Activated CD8-positive, alpha-beta memory T cell treated with anti-CD3 and anti-CD28 coated beads for 48 hours (primary cell): ENCODE measurements at places on chromosomes 7 and 10.
A peak's percentile ranks its signal among the peaks of the same experiment; 100 is the strongest.

DNA sequence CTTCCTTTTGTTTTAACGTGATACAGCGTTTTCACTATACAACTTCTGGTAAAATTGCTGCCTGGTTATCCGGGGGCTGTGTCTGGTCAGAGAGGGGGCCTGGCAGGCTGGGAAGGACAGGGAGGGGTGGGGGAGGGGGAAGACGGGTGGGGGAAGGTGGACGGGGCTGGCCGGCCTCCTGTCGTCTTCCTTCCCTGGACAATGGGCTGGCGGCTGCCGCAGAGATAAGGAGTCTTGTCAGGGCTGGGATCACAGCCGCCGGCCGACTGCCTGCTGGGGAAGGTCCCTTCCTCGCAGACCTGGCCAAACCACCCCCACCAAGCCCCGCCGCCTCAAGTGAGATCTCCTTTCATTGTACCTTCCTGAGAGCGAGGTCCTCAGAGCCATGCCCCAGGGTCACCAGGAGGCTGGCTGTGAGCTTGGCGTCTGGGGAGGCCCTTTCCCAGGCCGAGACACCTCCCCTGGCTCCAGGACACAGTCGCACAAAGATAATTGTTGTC is 151.2 kb upstream of the TNRC18 start:
- DNase-seq = no peak

GRCh38 chr10:19816411-19817230 is at the start of gene PLXDC2:
Gene PLXDC2 (plus strand): TSS chr10:19816432.
- DNase-seq = no peak

DNA sequence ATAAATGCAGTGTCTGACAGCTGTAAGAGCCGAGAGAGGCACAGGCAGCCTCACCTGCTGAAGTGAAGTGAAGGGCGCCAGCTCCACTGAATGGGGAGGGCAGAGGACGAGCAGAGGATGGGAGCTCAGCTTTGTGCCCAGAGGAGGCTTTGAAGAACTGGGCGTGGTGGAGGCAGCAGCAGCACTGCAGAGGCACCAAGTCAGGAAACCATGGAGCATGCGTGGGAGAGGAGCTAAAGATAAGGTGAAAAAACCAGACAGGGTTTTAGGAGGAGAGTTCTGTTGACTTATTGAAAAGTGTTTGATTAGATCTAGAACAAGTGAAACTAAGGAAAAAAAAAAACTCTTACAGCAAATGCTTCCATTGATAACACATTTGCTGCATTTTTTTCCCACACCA is 216.4 kb downstream of the CXCL12 start:
- DNase-seq = no peak

- DNase-seq = no peak
Measured at GRCh38 chr7:26188206-26188956, 12.2 kb downstream of the HNRNPA2B1 start.

- no peak for DNase-seq
Measured at GRCh38 chr10:58970160-58970915, 206.1 kb upstream of the PHYHIPL start.

DNA sequence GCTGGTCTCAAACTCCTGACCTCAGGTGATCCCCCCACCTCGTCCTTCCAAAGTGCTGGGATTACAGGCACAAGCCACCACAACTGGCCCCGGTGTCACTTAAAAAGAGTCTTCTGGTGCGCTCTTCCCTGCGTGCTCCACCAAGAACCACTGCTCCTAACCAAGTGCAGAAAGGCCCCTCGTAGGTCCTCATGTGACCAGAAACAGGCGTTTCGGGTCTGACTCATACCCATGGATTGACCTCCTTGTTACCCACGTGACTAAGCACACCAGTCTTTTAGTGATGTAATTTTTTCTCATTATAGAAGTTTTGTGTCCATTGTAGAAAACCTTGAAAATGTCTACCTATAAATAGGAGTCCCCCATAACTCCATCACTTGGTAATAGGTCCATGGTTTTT is 13.9 kb downstream of the FKBP6 start:
- DNase-seq = no peak

DNA sequence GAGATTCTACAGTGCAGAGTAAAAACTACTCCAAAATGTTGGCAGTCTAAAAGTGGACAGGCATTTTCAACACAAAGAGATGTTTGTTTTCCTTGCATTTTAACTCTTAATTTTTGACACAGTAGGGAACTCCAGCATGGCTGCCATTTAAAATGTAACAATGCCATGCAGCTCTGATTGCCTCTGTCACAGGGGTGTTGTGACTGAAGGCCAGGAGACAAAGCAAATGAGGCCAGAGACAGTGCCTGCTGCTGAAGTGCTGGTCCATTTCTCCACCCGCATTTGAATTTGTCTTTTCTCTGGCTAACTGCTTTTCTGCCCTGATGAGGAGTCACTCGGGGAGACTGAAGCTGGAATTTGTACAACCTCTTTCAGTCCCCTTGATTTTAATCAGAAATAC is 710.6 kb upstream of the GALNT17 start:
- no peak for DNase-seq

- DNase-seq = no peak
Measured at GRCh38 chr10:96270571-96270970, 798 bp downstream of the BLNK start.

DNA sequence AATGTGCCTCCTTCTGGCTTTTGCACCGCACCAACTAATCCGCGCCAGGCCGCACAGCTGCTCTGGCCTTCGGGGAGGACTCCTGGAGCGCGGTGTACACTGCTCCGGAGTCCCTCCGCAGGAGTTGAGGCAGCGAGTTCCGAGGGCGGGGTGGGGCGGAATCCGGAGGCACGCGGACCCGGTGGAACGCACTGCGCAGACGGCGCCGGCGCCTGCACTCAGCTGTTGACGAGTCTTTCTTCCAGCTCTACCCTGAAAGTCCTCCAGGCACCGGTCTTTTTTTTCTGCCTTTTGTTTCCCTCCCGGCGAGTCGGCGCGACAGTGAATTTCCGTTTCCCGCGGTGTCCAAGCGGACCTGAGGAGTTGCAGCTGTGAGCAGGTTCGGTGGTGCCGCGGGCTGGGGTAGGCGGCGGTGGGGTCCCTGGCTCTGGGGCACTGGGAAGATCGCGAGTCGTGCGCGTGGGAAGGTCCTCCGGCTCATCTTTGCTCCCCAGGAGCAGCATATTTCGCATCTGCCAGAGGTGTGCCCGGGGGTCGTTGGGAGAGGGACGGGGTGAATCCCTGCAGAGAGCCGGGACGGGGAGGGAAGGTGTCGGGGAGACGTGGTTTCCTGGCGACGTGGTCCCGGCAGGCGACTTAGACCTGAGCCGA is 44.1 kb downstream of the SFTPD start:
- DNase-seq = peak; percentile 23

GRCh38 chr7:112255388-112255720 is 48.9 kb downstream of the ZNF277 start:
- DNase-seq = no peak

GRCh38 chr7:3029138-3029537 is 14.5 kb downstream of the CARD11 start:
- no peak for DNase-seq

GRCh38 chr10:109275960-109276359 is 647.4 kb downstream of the XPNPEP1 start:
- DNase-seq = no peak

DNA sequence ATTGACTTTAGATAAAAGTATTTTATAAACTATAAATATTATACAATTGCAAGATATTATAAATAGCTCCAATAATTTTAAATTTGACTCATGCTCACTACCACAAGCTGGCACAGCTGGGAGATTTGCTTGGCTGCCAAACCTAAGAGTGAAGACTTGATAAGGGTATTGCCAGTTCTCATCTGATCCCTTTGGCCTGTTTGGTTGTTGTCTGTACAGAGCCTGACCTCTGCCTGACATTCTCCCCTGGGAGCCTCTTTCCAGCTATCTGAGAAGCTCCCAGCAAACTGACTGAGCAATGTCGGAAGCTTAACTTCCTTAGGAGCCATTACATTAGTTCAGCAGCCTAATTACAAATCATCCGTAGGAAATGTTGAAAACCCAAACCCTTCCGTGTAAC is 10.2 kb upstream of the LMOD2 start:
- DNase-seq = no peak
